Activated T-cell treated with anti-CD3 and anti-CD28 coated beads for 1 hour (primary cell): ENCODE measurements at places on chromosomes 11 and 22.
A peak's percentile ranks its signal among the peaks of the same experiment; 100 is the strongest.

DNA sequence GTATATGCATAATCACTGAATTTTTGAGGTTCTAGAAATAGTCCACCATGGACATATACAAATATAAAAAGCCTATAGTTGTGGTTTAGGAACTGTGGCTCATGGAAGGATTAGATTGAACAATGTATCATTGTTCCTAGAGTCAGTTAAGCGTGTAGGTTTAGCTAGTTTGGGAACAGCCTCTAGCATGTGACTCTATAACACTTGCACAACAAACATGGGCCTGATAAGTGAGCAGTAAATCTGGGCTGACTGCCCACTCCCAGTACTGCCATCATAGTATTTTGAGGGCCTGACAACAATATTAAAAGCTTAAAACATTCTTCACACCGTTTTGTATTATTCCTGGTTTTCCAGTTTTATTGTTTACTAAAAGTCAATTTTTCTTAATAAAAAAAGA lies 47.0 kb downstream of the YAP1 start:
- DNase-seq: no peak

GRCh38 chr11:6297831-6298230 lies 22.5 kb downstream of the CAVIN3 start:
- no peak for DNase-seq

DNA sequence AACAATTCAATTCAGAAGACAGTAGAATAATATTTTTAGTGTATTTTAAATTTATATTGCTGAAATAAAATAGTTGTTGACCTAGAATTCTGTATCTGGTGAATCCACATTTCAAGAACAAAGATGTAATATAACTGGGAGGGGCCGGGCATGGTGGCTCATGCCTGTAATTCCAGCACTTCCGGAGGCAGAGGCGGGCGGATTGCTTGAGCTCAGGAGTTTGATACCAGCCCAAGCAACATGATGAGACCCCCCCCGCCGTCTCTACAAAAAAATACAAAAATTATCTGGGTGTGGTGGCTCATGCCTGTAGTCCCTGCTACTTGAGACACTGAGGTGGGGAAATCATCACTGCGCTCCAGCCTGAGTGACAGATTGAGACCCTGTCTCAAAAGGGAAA lies 72.6 kb downstream of the CD82 start:
- no peak for DNase-seq

DNA sequence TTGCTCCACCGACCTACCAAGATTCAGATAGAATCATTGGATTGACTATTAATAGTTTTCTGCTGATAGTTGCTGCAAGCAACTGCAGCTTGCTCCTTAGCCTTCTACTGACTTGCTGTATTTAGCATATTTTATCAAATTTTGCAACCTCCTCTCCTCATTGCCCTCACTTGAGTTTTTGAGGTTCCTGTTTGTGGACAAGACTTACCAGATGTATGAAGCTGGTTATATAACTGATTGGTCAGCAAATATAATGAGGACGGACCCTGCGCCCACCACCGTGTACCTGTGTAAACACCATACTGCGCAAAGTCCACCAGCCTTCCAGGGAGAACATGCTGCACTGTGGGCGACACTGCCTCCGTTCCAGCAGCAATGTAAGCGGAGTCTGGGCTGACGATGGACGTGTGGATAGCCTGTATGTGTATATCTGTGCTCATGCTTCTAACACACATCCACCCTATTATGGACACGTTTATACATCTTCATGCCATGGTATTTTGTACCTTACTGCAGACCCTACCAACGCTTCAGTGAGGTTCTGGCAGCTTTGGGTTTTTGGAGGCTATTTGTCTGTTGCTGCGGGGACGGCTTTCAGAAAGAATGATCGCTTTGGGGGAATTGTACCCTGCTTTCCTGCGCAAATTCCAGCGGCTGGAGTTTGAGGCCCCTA lies 1.5 kb upstream of the USP18 start:
- DNase-seq: no peak

DNA sequence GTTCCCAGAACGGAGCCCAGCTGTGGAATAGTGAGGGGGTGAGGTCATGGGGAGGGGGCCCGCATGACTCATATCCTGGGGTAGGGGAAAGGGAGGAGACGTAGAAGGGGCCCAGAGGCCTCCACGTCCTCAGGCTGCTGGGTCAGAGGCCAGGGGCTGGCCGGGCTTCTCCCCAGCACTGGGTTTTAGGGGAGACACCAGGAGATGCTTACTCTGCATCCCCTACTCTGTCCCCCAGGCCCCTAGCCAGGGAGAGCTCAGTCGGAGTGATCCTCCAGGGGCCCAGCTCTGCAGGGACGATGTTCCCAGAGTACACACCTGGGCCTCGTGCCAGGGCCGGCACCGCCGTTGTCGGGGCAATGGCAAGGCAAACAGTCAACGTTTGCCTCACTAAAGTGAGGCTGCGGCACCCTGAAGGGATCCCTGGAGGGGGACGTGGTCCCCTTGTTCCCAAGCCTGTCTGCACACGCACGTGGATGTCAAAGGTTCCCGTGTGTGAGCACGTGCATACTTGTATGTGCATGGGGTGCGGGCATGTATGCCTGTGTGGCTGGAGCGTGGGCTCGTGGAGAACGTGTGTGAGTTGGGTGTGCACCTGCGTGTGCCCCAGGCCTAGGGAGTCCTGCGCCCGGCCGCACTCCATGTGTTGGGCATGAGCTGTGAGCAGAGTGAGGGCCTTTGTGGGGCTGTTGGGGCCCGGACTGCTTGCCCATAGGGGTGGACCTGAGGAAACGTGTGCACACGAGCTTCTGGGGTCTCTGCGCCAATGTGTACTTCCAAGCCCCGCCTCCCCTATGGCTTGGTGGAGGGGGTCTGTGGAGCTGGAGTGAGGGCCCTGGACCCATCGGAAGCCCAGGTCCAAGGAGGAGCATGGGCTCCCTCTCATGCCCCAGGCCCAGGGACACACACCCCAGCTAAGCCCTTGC lies 14.2 kb downstream of the PRR33 start:
- DNase-seq: no peak

DNA sequence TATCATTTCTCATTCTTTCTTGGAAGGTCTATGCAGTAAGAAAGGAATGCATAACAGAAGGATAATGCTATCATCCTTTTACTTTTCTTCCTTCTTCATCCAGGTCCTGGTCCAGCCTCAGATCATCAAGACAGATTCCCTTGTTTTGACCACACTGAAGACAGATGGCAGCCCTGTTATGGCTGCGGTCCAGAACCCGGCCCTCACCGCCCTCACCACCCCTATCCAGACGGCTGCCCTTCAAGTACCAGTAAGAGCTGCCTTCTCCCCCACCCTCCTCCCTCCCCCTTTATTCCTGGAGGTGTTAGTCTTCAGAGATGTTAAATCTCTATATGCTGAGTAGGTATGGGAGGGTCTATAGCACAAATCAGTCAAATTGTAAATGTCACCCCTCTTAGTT lies 37.9 kb downstream of the SREBF2 start:
- no peak for DNase-seq

- DNase-seq: peak; percentile 62
Measured at GRCh38 chr11:59097113-59097708, 9.8 kb upstream of the FAM111B start.

GRCh38 chr22:23781511-23782183 lies 5.1 kb upstream of the SMARCB1 start:
- DNase-seq: no peak

DNA sequence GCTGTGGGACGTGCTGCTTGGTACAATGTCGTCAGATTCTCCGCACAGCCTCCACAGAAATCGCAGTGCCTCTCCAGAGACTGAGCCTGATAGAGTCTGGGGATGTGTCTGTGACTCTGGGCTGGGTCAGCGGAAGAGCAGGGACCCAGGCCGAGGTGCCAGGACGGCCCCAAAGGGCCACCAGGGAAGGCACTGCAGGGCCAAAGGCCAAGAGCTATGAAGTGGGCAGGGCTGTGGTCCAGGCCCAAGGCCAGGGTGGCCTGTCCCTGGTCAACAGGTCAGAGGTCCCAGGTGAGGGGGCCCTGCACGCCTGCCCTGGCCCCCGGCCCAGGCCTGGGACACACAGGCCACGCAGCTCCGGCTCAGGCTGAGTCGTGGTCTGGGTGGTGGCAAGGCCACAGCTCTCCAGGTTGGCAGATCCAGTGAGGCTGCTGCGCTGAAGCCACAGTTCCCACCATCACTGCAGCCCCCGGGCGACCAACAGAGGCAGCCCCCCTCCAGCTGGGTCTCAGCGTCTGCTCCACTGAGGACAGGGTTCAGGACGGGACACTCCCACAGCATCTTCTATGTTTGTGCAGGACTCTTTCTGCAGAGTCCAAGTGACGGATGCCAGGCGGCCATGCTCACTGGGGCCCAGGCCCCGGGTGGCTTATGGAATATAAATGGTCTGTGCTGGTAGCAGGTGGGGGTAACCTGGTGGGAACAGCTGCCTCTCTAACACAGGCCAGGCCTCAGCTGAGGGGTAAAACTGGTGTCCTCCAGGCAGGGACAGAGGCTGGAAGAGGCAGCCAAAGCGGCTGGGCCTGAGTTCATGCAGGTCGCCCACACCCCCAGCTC lies 4.8 kb upstream of the PIM3 start:
- no peak for DNase-seq

DNA sequence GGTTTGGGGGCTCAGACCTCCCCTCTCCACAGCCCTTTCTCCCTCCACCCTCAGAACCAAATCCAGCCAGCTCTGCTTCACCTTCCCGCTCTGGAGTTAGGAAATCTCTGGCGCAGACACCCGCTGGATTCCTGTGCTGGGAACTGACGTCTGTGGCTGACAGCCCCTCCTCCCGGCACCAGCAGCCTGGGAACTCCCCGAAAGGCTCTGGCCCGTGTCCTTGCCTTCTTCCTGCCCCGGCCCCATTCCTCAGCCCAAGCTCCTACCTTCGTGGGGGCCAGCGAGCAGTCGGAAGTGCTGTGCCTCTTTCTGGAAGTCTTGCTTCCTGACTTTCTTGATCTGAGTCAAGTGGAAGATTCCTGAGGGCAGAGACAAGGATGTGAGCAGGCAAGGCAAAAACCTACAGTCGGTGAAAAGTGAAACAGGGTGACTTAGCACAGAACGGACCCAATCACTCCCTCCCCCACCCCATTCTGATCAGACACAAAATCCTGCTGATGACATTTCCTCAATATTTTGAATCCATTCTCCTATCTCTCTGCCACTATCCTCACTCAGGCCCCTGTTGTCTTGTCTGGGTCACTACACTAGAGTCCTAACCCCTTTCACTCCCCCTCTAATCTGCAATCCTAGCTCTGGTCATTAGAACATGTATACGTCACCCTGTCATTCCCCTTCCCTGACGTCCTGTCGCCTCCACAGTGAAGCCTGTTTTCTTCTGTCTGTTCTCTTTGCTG lies 34.1 kb downstream of the CHRDL2 start:
- no peak for DNase-seq

GRCh38 chr11:105673089-105673488 lies 63.2 kb downstream of the GRIA4 start:
- DNase-seq: no peak

GRCh38 chr22:25402160-25402500 lies 162.3 kb upstream of the GRK3 start:
- no peak for DNase-seq

- no peak for DNase-seq
Measured at GRCh38 chr11:37978647-37979046, 1380.6 kb upstream of the RAG2 start.

- DNase-seq: no peak
Measured at GRCh38 chr11:96620464-96621044, 230.7 kb downstream of the JRKL start.

GRCh38 chr22:23500508-23501260 lies 79.4 kb downstream of the IGLL1 start:
- no peak for DNase-seq

DNA sequence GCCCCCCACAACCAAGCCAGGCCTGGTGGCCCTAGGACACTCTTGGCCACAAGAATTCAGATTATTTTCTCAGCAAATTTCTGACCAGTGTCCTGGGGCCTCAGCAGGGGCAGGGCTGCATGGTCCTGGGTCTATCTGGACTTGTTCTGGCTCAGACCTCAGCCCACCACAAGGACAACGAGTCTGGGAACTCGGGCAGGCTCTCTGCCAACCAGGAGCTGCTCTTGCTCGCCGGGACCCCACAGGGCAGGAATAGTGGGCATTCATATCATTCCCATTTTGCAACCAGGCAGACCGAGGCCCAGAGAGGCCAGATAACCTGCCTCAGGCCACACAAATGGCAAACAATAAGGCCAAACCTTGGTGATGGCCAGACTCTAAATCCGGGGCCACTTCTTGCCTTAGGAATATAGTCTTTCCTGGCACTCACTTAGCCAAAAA lies 75.4 kb upstream of the WNT7B start:
- no peak for DNase-seq

DNA sequence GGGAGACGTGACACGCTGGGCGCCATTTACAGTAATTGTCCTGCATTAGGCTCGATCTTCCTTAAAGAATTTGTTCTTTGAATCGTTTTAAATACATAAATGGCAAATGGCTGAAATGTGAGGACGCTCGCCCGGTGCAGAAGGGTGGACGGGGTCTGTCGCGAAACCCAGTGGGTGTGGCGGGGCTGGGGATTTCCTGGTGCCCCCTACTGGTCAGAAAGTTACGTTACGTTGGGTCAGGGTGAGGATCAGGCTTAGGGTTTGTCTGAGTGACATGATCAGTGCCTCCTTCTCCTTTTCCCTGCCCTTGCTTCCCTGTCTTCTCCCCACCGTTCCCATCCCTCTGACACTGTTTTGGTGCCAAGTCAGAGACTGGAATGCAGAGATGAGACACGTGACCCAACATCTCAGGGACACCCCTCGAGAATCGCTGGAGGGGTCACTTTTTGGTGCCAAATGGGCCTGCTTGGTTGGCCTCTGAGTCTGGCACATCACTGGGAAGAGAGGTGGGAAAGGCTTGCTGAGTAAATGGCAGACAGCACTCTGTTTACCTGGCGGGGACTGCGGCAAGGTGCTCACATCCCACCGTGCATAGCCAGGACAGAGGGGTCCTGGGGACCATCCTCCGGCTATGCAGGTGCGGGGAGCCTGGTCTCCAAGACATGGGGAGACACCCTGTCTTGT lies 1107.6 kb downstream of the BRD1 start:
- no peak for DNase-seq

- no peak for DNase-seq
Measured at GRCh38 chr11:86606836-86607481, 65.5 kb downstream of the ME3 start.

GRCh38 chr11:86753459-86753858 lies 46.9 kb upstream of the PRSS23 start:
- no peak for DNase-seq

DNA sequence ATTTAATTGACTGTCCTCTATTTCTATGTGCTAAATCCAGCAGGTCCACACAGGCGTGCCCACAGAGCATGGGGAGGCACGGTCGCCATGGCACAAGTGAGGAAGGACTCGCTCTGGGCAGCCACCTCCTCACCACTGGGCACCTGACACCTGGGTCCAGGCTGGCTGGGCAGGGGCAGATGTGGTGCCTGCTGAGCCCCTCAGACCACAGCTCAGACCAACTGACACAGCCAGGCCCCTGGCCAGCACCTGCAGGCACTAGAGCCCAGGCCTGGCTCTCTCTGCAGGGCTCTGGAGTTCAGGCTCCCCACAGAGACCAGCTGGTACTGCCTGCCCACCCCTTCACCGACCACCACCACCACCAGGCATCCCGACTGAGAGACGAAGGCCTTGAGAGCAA lies 27.9 kb downstream of the LINC01488 start:
- no peak for DNase-seq
